Muscle of leg (tissue), 16 donors: ENCODE measurements at places on chromosomes 5 and 9.
A peak's percentile ranks its signal among the peaks of the same experiment; 100 is the strongest.

DNA sequence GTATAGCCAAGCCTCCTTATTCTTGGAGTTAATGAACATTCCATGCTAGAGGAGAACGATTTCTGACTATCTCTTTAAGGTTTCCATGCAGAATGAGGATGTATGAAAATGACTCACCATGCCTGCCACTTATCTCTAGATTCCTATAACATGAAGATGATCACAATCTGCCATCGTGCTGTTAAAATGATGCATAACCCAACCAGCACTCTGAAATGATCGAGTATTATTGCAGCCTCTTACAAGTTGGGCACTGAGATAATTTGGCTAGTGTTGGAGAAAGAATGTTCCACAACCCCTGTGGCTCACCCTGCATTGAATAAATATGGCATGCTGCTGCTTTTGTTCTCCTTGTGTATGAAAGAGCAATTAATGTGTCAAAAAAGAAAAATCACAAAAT is 1143.6 kb upstream of the WWC1 start:
- no peak for DNase-seq

- DNase-seq, result peak; percentile 81
Measured at GRCh38 chr9:127197861-127198430, 66.6 kb upstream of the GARNL3 start.

DNA sequence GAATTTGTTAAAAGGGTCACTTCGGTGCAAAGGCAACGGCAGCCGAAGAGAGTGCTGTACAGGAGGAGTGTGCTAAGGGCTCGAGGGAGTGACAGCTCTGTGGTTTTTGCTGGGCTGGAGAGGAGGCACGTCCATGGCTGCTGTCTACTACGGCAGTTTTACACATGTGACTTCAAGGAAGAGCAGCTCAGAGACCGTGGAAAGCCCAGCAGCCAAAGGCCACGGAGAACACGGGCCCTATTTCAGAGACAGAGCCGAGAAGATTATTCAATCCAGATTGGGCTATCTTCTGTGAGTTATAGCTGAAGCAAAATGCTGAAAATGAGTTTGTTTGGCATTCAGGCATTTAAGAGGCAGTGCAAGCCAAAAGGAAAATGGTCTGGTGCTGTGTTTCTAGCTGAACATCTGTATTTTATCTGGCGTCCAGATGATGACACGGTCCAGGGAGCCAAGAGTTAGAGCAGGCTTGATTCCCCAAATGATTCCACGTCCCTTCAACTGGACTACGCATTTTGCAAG is 96.4 kb downstream of the RFK start:
- DNase-seq, result peak; percentile 95

GRCh38 chr5:125011947-125012346 is 265.5 kb upstream of the ZNF608 start:
- DNase-seq, result no peak
